ENCODE measurements at places on chromosomes 5 and 9.

GRCh38 chr9:68999393-69000105 lies 14.4 kb downstream of the PRKACG start:
- DNase-seq, result peak; percentile 35

DNA sequence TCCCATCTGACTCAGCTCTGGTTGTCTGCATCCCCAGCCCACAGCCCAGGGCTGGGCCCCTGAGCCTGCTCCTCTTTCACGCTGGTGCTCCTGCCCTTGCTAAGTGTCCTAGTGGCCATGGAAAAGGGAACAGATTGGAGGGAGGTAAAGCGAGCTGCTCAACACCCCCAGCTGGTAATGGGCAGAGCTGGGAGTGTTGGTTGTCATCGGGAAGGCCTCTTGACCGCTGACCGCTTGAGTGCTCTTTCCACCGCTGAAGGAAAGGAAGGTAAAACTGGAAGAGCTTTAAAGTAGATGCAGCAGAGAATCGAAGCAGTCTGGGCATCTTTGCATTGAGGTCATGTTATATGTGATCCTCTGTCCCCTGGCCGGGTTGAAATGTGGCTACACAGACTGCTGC lies 60.2 kb downstream of the CRB2 start:
- no peak for DNase-seq

DNA sequence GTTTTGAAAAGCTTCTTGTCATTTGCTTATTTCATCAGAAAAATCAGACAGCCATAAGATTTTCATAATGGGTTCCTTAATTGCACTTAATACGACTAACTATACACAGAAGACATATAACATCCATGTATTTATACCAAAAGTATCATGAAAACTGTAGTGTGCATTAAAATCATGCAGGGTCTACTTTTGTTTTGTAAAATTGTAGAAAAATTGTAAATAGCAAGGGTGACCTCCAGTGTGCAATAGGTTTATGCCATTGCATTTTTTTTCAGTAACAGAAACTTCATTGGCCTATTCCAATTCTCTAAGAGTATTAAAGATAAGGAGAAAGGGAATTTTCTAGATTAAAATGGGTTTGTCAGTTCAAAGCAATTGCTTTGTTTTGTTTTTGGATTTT lies 307.6 kb downstream of the KIAA0825 start:
- DNase-seq, result no peak

DNA sequence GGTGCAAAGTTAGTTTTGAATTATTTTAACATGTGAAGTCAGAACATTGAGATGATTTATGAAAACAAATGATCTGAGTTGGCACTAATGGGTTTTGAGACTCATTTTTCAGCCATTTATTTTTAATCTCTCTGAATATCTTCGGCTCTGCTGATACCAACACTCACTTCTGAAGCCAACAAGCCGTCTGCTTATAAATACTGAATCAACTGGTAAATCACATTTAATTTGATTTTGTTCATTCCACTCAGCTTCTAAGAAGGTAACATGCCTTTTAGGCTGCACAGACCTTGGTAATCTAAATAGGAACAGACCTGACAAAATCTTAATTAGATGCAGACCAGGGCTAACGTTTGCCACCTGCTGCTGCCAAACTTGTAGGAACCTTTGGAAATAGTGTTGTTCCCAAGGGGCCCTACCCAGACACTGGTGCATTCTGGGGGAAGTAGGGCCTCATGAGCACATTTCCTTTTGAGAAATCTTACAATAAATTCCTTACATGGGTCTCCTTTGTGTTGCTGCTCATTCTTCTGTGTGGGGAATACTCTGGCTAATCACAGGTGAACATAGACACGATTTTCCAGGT lies 182.2 kb downstream of the KCTD16 start:
- no peak for DNase-seq

GRCh38 chr9:23412458-23412857 lies 413.6 kb downstream of the ELAVL2 start:
- peak; percentile 86 for DNase-seq

- DNase-seq, result no peak
These were observed 107.9 kb upstream of the RAPGEF1 start for GRCh38 chr9:131847665-131848354.

- DNase-seq, result no peak
These were observed 219.6 kb upstream of the ZNF462 start for GRCh38 chr9:106643211-106643930.

DNA sequence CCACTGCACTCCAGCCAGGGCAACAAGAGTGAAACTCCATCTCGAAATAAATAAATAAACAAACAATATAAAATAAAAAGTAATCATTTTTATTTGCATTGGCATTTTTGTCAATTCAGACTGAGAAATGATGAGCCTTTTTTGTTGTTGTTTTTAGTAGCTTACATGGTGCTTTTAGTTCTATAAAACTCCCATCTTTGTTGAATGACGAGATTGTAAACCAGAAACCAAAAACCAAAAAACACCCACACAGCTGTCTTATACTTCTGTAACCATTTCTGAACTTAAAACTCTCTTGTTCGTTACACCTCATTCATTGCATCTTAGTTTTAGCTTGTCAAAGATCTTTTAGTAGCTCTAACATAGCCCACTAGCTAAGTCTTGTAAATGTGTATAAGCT lies 44.7 kb downstream of the GGTA1 start:
- no peak for DNase-seq

DNA sequence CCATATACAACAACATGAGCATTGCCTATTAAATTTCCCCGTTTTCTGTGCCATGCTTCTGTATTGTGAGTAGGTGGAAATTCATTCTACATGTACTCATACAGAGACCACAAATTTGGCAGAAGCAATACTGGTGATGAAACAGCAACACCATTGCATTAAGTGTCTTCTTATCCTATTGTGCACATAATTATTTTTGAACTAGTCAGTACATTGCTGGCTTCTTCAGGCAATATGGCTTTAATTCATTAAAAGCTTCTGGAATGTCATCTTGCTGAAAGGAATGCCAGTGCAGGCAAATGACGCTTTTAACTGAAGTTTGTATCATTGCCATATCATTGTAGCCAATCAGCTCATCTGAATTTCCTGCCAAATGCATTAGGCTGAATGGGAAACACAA lies 82.6 kb downstream of the KIAA1958 start:
- DNase-seq, result no peak

Data from NCI-H1694 (cell line).